ENCODE measurements at places on chromosomes 5 and 9.

- no peak for DNase-seq
These were observed 1.7 kb upstream of the SYNPO start for GRCh38 chr5:150638488-150639376.

GRCh38 chr5:154198611-154199230 is 8.2 kb downstream of the GALNT10 start:
- no peak for DNase-seq

- DNase-seq: no peak
These were observed 19.7 kb upstream of the ASTN2 start for GRCh38 chr9:117434566-117434965.

GRCh38 chr5:94505327-94506068 is 112.9 kb downstream of the KIAA0825 start:
- no peak for DNase-seq

DNA sequence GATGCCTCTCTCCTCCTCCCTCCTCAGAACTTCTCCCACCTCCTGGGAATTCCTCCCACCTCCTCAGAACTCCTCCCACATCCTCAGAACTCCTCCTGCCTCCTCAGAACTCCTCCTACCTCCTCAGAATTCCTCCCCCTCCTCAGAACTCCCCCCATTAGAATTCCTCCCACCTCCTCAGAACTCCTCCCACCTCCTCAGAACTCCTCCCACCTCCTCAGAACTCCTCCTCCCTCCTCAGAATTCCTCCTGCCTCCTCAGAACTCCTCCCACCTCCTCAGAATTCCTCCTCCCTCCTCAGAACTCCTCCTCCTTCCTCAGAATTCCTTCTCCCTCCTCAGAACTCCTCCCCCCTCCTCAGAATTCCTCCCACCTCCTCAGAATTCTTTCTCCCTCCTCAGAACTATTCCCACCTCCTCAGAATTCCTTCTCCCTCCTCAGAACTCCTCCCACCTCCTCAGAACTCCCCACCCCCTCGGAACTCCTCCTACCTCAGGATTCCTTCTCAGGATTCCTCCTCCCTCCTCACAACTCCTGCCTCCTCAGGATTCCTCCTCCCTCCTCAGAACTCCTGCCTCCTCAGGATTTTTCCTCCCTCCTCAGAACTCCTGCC is 23.9 kb downstream of the SLC46A2 start:
- DNase-seq: no peak

- no peak for DNase-seq
These were observed 9.6 kb downstream of the GMCL2 start for GRCh38 chr5:178177569-178177968.

DNA sequence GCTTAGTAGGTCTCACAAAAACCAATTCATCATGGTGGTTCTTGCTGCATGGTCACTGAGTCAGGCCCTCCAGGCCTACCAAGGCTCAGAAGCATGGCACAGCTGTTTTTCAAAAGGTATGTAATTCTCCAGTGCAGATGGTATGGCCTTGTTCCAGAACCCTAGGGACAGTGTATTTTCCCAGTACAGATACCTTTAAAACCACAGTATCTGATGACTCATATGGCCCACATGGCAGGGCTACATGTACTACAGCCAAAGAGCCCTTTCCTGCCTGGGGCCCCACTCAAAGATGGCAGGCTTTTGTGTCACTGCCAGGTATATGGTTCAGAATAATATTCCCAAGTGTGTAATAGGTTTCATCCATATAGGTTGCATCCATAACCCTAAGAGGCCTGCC is 16.5 kb downstream of the CSF2 start:
- no peak for DNase-seq

- DNase-seq: no peak
These were observed 96.6 kb downstream of the CYFIP2 start for GRCh38 chr5:157362502-157362901.

DNA sequence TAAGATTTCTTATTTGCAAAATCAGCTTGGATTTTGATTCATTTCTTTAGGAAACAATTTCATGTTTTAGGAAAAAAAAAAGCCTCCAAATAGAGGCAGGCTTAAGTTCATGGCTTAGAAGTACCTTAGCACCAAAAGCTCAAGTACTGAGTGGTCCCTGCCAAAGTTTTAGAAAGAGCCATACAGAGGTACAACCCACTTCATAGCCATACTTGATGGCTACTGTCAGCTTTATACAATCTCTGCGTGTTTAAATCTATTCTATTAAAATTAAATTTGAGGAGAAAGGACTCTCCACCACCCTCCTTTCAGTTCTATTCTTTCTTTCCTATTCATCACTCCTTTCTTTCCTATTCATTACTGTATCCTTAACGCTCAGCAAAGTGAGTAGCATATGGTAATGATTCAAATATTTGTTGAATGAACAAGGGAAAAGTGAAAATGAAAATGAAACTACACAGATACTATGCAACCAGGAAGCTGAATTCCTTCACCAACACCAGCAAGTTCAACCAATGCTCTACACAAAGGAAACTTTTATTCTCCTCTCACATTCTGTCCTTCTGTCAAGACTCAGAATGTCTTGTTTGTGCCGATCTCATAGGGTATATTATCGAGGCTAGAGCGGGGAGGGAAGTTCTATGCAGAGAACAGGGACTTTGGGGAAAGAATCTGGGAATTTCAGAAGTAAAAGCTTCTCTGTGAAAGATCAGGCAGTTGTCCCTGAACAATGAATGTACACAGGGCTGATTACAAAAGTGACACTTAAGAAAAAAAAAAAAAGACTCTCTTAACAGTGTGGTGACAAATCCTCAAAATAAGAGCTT is 138.6 kb upstream of the SPEF2 start:
- no peak for DNase-seq

DNA sequence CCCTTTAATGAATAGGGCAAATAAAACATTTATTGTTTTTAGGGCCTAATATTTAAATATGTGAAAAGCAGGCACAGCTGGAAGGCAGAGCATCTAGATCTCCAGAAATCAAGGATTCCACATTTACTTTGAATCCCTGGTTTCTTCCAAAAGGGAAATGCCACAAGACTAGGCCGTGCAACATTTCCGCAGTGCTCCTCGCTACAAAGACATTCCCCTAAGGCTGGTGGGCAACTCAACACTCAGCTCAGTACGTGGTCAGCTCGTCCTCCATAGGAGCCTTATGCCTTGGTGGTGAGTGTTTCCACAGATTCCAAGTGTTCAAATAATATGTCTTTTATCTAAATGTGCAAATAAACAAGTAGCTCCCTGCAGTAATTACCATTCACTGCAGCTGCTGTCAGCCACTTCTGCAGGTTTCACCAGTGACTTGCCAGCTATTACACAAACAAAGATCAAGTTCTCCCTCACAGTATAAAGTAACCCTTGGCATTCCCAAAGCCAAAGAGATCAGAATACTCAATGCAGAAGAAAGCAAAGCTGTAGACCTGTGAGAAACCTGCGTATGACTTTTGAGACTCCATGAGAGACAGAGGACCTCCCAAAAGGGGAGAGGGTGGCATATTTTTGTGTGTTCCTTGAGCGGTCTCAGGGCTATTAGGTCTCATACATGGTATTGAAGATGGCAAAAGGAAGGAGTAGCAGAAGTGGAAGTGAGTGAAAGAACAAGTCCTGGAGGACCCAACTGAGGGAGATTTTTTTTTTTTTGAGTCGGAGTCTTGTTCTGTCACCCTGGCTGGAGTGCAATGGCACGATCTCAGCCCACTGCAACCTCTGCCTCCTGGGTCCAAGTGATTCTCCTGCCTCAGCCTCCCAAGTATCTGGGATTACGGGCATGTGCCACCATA is 38.0 kb upstream of the TENT2 start:
- no peak for DNase-seq

- no peak for DNase-seq
These were observed 71.8 kb downstream of the NRG2 start for GRCh38 chr5:139971202-139971725.

GRCh38 chr5:7415587-7416535 is 19.9 kb downstream of the ADCY2 start:
- DNase-seq: no peak

- DNase-seq: peak; percentile 70
These were observed 19.8 kb downstream of the TRIP13 start for GRCh38 chr5:912280-913091.

- no peak for DNase-seq
These were observed 17.4 kb upstream of the RIC1 start for GRCh38 chr9:5611321-5612184.

DNA sequence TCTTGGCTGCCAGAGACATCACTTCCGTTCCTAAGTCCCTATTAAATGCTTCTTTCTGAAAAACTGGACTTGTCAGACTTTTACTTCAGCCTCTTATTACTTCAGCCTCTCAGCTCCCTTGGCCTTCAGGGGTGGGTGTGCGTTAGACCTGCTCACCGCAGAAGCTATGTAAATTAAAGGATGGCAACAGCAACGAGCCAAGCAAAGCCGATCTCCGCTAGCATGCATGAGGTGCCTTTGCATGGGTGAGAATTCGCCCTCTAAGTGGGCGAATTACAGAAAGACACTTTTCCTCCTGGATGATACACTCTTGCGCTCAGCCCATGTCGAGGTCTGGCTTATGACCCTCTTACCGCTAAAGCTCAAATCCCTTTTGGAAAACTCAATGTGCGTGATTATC is 10.9 kb upstream of the IL3 start:
- no peak for DNase-seq

GRCh38 chr5:143142596-143143435 is 260.7 kb downstream of the NR3C1 start:
- no peak for DNase-seq

DNA sequence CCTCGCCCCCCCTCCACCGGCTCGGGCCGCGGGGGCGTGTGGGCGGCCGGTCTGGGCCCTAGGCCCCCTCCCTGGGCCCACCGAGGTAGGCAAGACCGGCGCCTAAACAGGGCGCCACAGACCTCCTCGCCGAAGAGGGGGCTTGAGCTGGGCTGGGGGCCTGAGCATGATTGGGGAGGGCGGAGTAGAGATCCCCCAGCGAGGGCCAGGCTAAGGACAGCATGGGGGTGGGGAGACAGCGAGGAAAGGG is 108.9 kb downstream of the PSD2 start:
- DNase-seq: no peak

DNA sequence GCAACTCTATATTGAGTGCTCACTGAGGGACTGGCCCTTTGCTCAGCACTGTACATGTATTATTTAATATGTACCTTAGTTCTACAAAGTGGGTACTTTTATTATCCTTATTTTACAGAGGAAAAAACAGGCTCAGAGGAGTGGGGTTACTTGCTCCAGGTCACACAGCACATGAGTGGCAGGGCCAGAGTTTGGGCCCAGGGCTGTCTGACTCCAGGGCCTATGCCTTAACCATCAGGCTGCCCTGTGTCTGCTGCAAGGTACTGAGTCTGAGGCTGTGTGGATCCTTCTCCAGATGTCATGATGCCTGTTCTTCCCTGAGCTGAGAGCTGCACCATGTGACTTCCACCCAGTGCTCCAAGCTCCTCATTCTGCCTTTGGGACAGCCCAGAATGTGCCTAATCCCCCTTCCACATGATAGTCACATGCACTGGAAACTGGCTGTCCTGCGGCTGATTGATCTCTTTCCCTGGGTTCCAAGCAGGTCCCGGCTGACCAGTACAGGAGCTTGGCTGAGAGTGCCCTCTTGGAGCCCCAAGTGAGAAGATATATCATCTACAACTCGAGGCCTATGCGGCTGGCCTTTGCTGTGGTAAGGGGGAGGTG is 15.4 kb downstream of the TMEM268 start:
- no peak for DNase-seq

DNA sequence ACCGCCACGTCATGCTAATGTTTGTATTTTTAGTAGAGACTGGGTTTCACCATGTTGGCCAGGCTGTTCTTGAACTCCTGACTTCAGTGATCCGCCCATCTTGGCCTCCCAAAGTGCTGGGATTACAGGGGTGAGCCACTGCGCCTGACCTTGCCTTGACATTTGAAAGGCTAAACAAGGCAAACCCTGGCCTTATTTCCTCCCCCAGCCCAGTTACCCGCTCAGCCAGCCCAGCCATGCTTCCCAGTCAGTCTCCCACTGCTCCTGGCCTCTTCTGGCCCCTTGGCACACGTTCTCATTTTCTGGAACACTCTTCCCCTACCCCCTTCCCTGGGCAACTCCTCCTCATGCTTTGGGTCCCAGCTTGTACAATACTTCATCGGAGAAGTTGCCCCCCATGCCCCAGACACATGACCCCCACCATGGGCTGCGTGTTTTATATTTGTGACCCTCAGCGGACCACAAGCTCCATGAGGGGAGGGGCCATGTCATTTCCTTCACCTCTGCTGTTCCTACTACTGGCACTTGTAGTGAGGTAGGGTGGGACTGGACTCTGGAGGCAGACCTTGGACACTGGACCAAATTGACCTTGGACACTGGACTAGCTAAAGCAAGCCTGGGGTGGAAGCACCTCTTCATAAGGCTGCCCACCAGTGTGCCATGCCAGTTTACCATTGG is 94.4 kb upstream of the IER5L start:
- no peak for DNase-seq

DNA sequence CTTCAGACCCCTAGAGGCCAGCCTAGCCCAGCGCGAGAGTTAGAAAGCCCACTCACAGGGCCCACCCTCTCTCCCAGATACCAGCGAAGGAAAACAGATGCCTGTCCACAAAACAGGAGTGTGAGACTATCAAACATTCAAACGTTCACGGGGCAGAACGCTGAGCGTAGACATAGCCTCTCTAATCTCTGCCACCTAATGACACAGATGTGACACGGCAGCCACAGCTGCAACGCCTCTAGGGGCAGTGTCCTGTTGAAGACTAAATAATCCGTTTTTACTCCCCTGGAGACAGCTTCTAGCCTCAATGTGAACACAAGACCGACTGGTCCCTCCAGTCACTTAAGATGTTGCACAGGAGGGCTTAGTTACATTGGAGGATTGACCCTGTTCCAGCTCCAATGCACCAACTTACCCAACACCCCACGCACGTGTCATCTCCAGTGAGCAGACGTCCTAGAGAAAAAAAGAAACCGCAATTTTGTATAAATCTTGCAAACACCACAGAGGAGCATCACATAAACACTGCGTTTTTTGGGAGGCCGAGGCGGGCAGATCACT is 14.3 kb downstream of the DIPK1B start:
- no peak for DNase-seq

DNA sequence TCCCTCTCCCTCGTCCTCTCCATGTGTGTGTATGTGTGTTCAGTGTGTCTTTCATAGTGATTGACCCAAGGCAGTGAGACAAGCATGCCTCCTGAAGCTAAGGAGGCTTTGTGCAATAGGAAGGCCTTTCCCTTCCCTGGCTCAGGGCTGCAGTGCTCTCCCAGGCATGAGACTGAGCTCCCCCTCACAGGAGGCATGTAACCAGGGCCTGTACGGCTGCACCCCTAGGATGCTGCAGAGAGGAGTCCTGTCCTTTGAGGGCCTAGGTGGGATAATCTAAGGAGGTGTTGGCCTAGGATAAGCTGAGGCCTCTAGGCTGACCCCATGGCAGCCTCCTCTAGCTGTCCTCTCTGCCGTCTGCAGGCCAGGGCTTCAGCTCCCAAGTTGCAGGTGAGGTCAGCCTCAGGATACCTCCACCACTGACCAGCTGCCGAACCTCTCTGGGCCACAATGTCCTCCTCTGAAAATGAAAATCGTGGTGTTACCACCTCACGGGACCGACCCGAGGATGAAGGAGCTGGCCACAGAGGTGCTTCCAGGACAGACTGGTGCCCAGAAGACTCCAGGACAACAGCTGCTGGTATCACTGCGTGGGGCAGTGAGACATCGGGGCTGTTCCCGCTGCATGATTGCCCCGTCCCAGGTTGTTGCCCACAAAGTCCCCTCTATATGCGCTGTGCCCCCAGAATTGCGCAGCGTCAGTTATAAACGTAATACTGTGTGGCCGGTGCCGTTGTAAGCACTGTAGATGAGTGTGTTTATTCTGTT is 129.6 kb downstream of the BARX1 start:
- no peak for DNase-seq

GRCh38 chr5:88117546-88117945 is 151.1 kb downstream of the TMEM161B start:
- no peak for DNase-seq

All from stimulated activated CD4-positive, alpha-beta T cell treated with anti-CD3 and anti-CD28 coated beads, Interleukin-15, amount 100 ng/mL, for 48 hours (primary cell).